ENCODE measurements at places on chromosomes 2 and 18.

- no peak for DNase-seq
Measured at GRCh38 chr2:23606968-23607367, 222.0 kb downstream of the KLHL29 start.

DNA sequence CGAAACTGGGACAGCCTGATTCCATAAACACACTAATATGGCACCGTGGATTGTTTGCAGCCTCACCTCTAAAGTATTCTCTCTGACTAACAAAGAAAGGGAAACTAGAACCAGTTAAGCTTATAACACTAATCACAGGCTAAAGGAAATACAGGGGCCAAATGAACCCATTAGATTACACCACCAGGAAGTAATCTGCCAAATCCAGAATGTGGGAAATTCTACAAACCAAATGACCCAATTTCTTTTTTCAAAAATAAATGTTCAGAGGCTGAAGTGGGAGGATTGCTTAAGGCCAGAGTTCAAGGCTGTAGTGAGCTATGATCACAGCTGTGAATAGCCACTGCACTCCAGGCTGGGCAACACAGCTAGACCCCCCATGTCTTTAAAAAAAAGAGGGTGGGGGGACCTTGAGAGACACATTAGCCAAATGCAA lies 1.5 kb upstream of the MPPE1 start:
- DNase-seq: no peak

DNA sequence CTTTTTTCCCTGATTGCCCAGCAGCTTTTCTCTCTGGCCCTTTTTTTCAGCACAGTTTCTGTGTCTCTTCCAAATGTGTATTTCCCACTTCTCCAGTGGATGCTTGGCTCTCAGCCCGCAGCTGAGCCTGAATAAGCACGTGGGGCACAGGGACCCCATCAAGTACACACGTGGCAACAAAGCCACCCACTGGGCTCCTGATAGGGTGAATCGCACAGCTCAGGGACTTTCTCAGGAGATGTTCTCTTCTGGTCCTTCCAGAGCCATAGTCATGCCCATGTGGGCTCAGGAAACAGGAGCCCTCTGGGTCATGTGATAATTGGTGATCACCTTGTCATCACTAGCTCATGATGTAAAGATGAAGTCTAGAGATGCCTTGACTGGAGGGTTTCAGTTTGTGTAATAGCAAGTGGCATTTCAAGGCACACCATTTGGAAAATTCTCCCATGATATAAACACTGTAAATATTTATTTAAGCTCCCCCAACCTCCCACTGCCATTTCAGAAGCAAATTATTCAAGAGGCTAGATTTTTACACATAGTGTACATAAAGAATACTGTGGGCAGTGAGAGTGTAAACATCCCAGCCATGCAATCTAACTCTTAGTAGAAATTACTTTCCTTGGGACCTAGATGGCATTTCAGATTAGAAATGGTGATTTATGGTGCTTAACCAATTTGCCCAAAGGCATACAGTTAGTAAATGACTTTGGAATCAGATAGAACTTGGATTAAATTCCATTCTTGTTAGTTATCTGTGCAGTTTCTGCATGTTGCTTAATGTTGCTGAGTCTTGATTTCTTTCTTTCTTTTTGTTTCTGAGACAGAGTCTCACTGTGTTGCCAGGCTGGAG lies 597.5 kb downstream of the SLC4A3 start:
- no peak for DNase-seq

DNA sequence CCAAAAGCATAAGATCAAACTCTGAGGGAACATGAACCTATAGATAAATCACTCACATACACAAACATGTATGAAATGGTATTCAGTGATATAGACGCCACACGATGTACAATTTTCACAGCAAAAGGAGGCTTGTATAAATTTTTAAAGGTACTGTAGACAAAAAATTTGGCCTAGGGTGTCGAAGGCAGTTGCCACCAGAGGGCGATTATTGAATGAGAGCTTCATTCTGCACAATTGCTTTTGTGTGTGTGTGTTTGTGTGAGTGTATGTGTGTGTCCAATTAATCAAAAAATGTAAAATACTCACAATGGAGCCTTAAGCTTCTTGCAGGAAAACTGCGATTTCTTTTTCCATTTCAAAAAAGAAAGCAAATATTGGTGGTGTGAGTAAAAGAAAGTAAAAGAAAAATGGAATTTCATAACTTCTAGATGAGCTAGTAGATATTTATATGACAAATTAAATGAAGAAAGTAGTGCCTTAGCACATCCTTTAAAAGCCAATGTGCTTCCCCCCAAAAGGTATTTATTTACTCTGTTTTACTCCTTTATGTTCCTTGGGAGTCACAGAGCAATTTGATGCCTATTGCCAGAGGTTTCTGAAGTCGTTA lies 800.1 kb downstream of the SATB2 start:
- no peak for DNase-seq

GRCh38 chr2:219483451-219484342 lies 15.0 kb upstream of the GMPPA start:
- DNase-seq: no peak

GRCh38 chr2:151651274-151651673 lies 83.0 kb downstream of the NEB start:
- DNase-seq: no peak

DNA sequence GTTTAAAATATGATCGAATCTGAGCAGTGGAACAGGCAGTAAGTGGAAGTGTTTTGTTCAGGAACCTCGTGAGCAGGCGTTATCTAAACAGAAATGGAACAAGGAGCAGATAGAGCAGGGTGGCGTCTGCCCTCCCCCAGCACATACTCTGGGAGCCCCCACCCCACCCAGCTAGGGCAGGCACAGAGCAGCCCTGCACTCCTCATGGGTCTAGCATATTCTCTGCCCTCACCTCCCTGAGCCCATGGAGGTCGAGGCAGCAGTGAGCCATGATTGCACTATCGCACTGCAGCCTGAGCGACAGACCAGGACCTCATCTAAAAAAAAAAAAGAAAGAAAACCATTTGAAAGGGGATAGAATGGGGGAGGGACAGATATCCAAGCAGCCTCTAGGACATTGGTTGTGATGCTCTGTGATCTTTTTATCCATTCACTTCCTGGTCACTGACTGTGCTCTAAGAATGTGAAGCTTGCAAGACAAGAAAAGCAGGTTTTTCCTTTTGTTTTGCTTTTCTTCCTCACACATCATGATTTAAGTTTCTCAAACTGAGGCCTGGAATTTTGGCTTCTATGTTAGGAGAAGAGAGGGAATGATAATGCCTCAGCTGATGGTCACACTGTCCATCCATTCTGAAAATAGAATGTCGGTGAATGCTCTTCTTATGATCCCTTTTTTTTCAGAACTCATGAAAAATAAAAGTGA lies 3.1 kb downstream of the MLPH start:
- DNase-seq: no peak

DNA sequence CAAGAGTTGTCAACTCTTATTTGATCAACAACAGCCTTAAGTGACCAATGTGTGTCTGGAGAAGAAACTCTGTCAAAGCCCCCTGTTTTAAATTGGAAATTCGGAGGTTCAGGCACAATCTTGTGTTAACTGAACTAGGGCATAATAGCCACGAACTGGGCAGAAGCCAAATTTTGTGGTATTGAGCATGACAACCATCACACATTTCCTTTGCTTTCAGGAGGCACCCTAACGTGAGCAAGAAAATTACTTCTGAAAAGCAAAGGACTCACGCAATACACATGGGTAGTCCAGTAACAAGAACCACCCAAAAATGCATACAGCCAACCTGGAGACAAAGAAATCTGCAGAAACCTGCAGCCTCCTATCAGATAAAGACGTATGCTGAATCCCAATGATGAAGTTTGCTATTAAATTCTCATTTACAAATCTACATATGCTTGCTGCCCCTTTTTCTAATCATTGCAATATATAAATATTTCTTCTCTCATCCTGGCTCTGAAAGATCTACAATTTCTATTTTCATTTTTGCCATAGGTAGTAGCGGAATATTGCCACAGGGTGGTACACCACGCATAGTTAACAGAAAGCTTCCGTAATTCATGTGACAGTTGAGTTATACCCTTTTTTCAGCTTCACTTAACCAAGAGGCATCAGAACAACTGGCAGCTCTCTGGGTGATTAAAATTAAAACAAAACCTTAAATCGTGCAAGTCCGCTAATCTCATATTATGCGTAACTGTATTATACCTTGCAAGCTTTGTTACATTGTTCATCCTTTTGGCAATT lies 495.8 kb downstream of the NRXN1 start:
- peak; percentile 76 for DNase-seq

DNA sequence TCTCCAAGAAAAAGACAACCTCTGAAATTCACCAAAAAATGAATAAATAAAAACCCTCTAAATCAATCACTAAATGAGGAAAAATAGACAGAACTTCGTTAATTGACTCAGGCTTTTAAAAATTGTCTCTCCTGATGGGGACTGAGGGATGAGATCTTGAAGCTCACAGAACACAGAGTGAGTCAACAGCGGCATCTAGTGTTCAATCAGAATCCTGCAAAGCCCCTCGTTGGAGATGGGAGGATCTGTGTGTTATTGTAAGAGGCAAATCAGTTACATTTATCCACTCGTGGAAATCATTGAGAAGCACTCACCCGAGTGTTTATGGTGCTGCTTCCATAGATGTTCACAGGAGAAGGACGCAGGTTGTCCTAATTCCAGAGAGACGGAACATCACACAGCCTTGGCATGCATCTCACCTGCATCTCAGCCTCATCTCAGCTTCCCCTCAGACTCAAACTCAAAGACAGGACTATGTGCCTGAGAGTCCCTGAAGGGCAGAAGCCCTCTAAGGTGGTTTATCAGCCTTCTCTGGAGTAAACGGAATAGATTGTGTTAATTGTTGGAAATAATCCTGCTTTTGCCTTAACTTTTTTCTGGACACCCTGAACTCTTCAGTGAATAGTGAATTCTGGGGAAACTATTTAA lies 82.0 kb downstream of the MREG start:
- DNase-seq: no peak
